NCI-H524 (cell line): ENCODE measurements at places on chromosomes 2 and 18.

GRCh38 chr2:216553093-216553478 is 54.4 kb downstream of the RPL37A start:
- no peak for DNase-seq

DNA sequence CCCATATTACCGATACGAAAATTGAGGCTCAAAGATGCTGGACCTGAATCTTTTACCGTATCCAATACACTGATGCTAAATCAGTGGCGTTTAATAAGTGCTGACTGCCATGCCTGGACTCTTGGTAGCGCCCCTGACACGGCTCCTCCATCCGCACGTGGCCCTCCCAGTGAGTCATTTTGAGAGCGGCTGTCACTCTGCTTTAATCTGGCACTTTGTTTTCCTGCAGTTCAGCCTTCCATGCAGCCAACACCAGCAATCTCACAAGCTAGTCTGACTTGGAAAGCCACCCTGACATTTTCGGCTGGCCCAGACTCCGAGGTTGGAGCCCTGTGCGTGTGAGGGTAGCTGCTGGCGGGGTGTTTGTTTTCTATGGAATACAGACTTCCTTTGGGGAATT is 155.1 kb upstream of the LMAN1 start:
- peak; percentile 68 for DNase-seq

GRCh38 chr2:128069769-128070168 is 21.2 kb upstream of the UGGT1 start:
- DNase-seq: no peak

- no peak for DNase-seq
Observed at GRCh38 chr2:30149976-30150375, 3.2 kb downstream of the YPEL5 start.

- DNase-seq: no peak
Observed at GRCh38 chr2:28564346-28564745, 68.5 kb downstream of the PLB1 start.

- DNase-seq: no peak
Observed at GRCh38 chr2:177972782-177973181, 99.8 kb downstream of the PDE11A start.

- DNase-seq: peak; percentile 27
Observed at GRCh38 chr18:49563701-49564517, 2.1 kb downstream of the LIPG start.
